ENCODE measurements at places on chromosomes 6 and 20.

DNA sequence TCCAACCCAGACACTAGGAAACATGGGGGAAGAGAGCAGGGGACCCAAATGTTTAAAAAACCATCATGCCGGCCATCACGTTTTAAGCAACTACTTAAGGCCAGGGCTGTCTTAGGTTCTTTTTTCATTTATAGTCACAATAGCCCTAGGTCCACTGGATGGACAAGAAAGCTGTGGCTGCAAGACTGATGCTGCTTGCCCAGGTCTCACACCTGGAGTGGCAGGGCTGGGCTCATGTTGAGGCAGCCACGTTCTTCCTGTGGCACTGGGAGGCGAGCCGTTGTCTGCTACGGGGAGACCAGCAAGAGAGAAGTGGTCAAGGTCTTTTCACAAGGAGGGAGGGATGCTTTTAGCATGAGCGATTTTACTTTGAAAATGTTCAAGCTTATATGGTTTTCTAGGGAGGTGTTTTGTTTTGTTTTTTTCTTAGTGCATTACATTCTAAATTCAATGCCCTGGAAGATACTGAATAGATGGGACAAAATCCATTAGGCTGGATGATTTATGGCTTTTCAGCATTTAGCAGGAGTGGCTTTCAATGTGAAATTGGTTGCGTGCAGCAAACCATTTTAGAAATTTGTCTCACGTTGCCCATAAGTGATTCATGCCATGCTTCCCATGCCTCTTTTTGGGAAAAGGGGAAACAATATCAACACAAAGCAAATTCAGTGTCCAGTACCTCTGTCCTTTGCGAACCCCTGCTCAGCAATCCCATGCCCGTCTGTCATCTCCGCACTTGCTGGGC lies 106.6 kb upstream of the SNX9 start:
- no peak for DNase-seq

DNA sequence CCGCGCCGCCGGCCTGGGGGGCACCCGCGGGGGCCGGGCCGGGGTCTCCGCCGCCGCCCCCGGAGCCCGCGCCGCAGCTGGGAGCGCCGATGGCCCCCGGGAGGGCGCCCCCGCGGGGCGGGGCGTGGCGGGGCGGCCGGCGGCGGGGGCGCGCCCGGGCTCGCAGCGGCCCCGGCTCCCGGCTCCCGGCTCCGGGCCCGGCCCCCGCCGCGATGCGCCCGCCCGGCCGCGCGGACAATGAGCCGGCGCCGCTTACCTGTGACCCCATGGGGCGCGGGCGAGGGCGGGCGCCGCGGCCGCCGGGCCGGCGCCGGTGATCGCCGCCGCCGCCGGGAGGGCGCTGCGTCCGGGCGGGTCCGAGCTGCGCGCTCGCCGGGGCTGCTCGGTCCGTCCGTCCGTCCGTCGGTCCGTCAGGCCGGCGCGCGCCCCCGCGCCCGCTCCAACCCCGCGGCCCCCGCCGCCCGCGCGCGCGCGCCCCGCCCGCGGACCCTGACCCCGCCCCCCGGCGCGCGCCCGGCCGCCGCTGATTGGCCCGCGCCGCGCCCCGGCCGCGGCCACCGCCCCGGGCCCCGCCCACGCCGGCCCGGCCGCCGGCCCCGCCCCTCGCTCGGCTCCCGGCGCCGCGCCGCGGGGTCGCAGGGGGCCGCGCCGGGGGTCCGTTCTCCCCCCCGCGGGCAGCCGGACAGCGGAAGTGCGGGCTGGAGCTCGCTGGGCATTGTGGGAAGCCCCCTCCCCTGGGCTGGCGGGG lies at the start of gene ZBTB46:
Gene ZBTB46, minus strand, starts transcription at position 424 of the 748 bp plus-strand sequence. CDS start 40,507 bp downstream, outside the sequence.
- DNase-seq, result peak; percentile 42

- DNase-seq, result no peak
Measured at GRCh38 chr6:133380723-133381122, 139.6 kb downstream of the EYA4 start.

GRCh38 chr6:72559067-72559466 lies 62.8 kb upstream of the KCNQ5 start:
- no peak for DNase-seq

DNA sequence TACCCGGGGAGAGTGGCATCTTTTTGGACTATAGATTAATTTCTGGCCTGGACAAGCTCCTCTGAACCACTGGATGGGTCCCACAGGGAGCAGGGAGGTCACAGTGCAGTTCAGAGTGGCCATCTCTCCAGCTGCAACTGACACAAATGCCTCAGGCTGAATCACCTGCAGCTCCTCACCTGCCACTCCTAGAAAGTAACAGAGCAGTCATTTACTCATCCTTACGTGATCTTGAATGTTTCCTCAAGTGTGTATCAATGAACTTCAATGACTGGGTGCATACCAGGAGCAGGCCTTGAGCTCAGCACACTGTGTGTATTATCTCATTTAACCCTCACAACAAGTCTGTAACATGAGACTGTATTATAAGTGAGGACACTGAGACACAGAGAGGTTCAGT lies 40.0 kb upstream of the SIRPG start:
- no peak for DNase-seq

DNA sequence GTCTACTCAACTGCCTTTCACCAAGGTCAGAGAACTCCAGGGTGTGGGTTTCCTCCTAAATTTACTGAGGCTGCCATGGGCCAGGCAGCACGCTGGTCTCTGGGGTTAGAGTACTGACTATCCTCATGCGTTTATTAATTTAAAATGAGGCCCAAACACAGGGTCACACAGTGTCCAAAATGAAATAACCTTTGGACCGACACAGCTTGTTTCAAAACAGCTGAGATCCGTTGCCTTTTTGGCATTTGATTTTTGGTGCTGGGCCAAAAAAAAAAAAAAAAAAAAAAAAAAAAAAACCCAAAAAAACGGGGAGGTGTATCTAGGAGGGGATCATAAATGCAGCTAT lies 14.6 kb upstream of the TOX2 start:
- DNase-seq, result no peak

DNA sequence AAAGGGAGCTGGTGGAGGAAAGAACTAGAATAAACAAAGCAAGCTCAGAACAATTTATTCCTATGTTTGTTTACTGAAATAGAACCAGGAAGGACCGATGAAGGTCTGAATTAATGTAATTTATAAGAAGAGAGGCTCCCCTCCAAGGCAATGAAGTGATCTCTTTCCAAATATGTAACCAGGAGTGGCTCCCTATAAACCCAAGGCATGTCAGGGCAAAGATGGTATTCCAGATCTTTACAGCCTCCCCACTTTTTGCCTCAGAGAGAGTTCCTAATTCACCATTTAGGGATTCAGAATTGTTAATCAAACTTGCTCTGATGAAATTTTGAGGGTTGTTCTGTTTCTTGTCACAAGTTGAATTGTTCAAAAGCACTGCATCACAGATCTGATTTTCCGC lies 88.8 kb downstream of the HDGFL1 start:
- DNase-seq, result no peak

- no peak for DNase-seq
Measured at GRCh38 chr20:64180673-64181072, 16.4 kb downstream of the MYT1 start.
